Gastroesophageal sphincter (tissue), 4 donors: ENCODE measurements at places on chromosomes 5 and 9.

GRCh38 chr5:8844206-8844605, 701.7 kb downstream of the SEMA5A start:
- H3K27ac ChIP-seq, result peak overlapping the region; percentile 30
- H3K4me3 ChIP-seq, result no peak overlapping the region
- H3K36me3 ChIP-seq, result no peaks in the 10 kb centered on the region
- no peaks in the 10 kb centered on the region for H3K4me1 ChIP-seq

- peak; percentile 37 for ATAC-seq
- H3K4me3 ChIP-seq, result peak overlapping the region; percentile 32
- no peak overlapping the region for H3K27ac ChIP-seq
- no peaks in the 10 kb centered on the region for H3K36me3 ChIP-seq
- peaks cover 12% of the 10 kb centered on the region for H3K4me1 ChIP-seq
These were observed 12.8 kb downstream of the BTNL9 start for GRCh38 chr5:181052672-181053487.

- ATAC-seq, result no peak
- no peak overlapping the region for H3K4me3 ChIP-seq
- H3K27ac ChIP-seq, result no peak overlapping the region
- H3K4me1 ChIP-seq, result no peaks in the 10 kb centered on the region
These were observed 1862.0 kb upstream of the ACO1 start for GRCh38 chr9:30522486-30522885.

DNA sequence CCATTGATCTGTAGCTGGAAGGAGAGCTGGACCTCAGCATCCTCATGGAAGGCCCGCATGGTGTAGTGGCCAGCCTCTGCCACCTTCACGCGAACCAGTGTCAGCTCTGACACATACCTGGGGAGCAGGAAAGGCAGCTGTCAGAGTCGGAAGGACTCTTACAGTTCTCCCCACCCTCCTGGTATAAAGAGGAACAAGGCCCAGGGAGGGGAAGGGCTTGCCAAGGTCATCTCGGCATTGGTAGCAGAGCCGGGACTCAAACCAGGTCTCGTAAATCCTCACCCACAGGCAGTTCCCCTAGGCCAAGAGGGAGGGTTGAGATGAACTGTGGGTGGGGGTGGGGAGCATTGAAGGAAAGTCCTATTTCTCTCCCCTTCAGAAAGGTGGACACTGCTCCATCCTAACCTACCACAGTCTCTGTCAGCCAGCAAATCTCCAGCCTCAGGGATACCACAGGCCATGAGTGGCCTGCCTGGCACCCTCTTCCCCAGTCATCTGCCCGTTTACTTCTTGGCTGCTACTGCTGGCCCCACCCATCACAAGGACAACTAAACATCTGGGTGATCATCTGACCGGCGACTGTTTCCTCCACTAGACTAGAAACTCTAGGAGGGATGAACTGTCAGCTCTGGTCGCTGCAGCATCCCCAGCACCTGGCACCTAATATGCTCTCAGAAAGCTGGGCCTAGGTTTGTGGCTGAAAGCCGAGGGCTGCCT, 23.5 kb downstream of the PDGFRB start:
- no peak overlapping the region for H3K27ac ChIP-seq
- peaks cover 78% of the 10 kb centered on the region for H3K4me1 ChIP-seq
- no peaks in the 10 kb centered on the region for H3K27me3 ChIP-seq
- peak; percentile 27 for ATAC-seq
- H3K36me3 ChIP-seq, result no peaks in the 10 kb centered on the region
- H3K4me3 ChIP-seq, result no peak overlapping the region

DNA sequence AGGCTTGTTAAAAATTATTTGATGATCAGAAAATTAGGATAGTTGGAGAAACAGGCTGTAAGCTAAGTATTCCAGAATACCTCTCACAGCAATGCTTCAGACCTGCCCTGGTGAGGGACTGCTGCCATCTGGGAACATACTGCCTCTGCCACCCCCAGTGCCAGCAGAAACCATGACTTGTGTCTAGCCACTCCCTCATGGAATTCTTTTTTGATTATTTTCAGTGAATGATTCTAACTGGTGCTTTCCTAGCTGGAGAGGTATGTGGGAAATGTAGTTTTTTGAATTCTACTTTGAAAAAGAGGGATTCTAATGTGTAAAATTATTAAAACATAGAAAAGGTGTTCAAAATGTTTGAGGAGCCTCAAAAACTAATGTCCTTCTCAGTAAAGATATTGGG, 126.3 kb downstream of the HMHB1 start:
- no peaks in the 10 kb centered on the region for H3K4me1 ChIP-seq
- ATAC-seq, result no peak
- no peaks in the 10 kb centered on the region for H3K36me3 ChIP-seq
- no peak overlapping the region for H3K4me3 ChIP-seq
- no peak overlapping the region for H3K27ac ChIP-seq

DNA sequence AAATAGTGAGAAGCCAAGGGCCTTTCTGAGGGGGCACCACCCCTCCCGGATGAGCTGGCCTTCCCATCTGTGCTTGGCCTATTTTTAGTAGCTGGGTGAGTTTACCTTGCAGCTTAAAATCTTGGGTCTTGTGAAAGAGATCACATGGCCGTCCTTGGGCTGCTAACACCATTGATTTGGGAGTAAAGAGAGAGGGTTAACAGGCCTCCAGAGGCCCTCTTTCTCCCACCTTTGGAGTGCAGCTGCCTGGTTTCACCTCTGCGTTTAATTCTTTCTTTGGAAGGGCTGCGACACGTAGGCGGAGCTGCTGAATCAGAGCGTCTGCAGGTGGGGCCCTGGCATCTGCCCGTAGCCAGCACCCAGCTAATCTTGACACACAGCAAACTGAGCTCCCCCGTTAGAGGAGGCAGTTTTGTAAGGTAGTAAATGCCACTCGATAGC, 12.8 kb downstream of the OLFM1 start:
- H3K4me1 ChIP-seq, result no peaks in the 10 kb centered on the region
- H3K4me3 ChIP-seq, result no peak overlapping the region
- ATAC-seq, result no peak
- H3K27me3 ChIP-seq, result peaks cover 2% of the 10 kb centered on the region

DNA sequence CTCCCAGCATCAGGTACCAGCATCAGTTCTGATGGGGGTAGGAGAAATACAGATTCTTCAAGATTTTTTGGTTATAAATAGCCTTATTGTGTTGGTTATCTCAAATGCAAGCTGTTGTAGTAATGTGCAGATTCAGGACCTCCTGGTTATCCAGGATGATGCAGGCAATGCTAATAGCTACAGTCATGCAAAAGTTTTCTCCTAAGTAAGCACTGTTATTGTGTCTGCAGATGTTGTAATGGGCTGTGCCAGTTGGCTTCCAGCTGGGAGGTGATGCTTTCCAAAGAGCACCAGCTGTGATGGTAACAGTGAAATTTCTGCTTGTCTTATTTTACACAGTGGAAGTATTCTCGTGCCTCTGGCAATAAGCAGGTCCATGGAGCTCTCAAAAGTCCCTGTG, 719.2 kb upstream of the CTNND2 start:
- H3K27ac ChIP-seq, result no peak overlapping the region
- no peaks in the 10 kb centered on the region for H3K36me3 ChIP-seq
- H3K27me3 ChIP-seq, result no peaks in the 10 kb centered on the region
- no peaks in the 10 kb centered on the region for H3K4me1 ChIP-seq
- ATAC-seq, result no peak

DNA sequence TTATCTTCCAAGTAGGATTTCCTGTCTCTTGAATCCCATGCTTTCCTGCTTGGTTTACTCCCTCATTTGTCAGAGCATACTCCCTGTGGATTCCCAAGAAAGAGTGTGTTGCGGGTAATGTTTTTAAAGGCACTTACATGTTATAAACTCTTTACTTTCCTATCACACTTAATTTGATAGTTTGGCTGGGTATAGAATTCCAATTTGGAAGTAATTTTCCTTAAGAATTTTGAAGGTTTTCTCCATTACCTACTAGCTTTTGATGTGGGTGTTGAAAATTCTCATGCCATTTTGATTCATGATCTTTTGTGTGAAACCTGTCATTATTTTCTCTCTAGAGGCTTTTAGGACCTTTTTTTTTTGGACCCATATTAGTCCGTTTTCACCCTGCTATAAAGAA, 47.2 kb upstream of the PITX1 start:
- no peak overlapping the region for H3K27ac ChIP-seq
- no peak overlapping the region for H3K4me3 ChIP-seq
- ATAC-seq, result no peak
- H3K27me3 ChIP-seq, result no peaks in the 10 kb centered on the region
- no peaks in the 10 kb centered on the region for H3K4me1 ChIP-seq
- peaks cover 6% of the 10 kb centered on the region for H3K36me3 ChIP-seq

DNA sequence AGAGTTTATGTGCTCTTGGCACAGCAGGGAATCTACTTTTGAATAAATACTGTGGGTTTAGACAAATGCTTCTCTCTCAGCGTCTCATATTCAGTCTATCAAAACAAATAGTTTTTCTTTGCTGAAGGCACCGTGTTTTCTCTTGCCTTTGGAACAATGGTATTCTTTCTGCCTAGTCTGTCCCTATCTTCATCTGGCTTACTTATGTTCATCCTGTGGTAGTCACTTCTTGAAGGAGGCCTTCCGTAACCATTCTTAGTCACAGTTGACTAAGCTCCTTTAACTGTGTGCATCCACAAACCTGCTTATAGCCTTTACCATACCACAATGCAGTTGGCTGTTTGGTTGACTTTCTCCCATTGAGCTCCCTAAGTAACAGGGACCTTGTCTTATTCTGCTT, 45.9 kb downstream of the LARP1 start:
- no peaks in the 10 kb centered on the region for H3K4me1 ChIP-seq
- ATAC-seq, result no peak
- no peaks in the 10 kb centered on the region for H3K27me3 ChIP-seq
- peaks cover 95% of the 10 kb centered on the region for H3K36me3 ChIP-seq
- no peak overlapping the region for H3K27ac ChIP-seq
- no peak overlapping the region for H3K4me3 ChIP-seq

DNA sequence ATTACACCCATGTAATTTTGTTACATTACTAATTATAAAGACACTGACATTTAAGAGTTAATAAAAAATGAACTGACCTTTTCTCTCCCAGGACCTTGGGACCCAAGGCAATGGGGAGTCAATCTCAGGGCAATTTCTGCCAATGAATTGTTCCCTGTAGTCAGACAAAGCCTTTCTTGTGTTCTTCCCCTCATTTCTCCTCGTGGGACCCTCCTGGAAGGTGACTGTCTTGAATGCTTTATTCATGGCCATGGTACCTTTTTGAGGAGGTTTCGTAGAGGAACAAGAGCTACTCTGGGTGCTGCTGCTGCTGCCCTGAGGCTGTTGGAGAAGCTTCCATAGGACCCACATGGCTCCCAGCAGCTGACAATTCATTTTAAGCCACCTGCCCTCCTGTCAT, 190.3 kb downstream of the SNX18 start:
- H3K27me3 ChIP-seq, result no peaks in the 10 kb centered on the region
- no peaks in the 10 kb centered on the region for H3K36me3 ChIP-seq
- ATAC-seq, result no peak
- no peak overlapping the region for H3K4me3 ChIP-seq

DNA sequence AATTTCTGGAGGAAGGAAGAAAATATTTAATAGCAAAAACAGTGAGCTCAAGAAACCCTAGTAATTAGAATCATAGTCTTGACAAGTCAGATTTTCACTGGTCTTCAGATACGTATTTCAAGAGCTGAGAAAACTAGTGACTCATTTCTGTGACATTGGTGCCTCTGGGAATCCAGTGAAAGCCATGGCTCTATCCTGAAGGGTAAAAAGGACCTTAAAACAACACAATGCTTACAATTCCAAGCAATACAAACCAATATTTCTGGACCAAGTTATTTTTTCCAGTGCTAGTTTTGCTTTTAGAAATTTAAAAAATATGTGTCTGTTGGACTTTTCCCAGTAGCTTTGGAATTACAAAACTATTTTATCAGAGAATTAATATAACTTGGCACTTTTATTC, 140.3 kb downstream of the LPAR1 start:
- H3K4me1 ChIP-seq, result peaks cover 14% of the 10 kb centered on the region
- H3K4me3 ChIP-seq, result no peak overlapping the region
- no peaks in the 10 kb centered on the region for H3K27me3 ChIP-seq
- no peaks in the 10 kb centered on the region for H3K36me3 ChIP-seq
- no peak for ATAC-seq
- H3K27ac ChIP-seq, result no peak overlapping the region

DNA sequence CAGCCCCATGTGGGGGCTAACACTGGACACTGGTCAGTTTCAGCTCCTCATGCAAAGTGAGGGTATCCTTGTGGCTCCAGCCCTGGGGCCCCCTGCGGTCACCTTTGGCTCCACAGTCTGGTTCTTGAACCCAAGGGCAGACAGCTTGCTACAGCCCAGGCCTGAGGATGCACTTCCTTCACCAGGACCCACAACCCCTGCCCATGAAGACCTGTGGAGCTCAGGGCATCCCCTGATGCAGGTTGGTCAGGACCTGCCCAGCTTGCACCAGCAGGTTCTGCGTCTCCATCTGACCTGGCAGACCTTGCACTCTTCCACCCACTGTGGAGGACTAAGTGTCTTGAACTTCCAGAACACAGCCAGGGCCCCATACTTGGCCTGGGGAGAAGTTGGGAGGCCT, 3.7 kb upstream of the MRNIP start:
- H3K4me1 ChIP-seq, result peaks cover 25% of the 10 kb centered on the region
- no peak overlapping the region for H3K4me3 ChIP-seq
- no peaks in the 10 kb centered on the region for H3K27me3 ChIP-seq
- no peak for ATAC-seq
- peaks cover 59% of the 10 kb centered on the region for H3K36me3 ChIP-seq

GRCh38 chr9:109912082-109912582, 132.1 kb downstream of the PALM2AKAP2 start:
- no peaks in the 10 kb centered on the region for H3K36me3 ChIP-seq
- H3K4me1 ChIP-seq, result peaks cover 33% of the 10 kb centered on the region
- ATAC-seq, result no peak
- peak overlapping the region; percentile 61 for H3K27ac ChIP-seq
- H3K4me3 ChIP-seq, result no peak overlapping the region
- H3K27me3 ChIP-seq, result no peaks in the 10 kb centered on the region

GRCh38 chr5:149442563-149443182, 63.6 kb upstream of the IL17B start:
- H3K4me1 ChIP-seq, result peaks cover 52% of the 10 kb centered on the region
- no peaks in the 10 kb centered on the region for H3K27me3 ChIP-seq
- H3K36me3 ChIP-seq, result no peaks in the 10 kb centered on the region
- H3K27ac ChIP-seq, result peak overlapping the region; percentile 83
- ATAC-seq, result peak; percentile 80
- H3K4me3 ChIP-seq, result no peak overlapping the region

- H3K27me3 ChIP-seq, result no peaks in the 10 kb centered on the region
- H3K4me3 ChIP-seq, result no peak overlapping the region
- H3K4me1 ChIP-seq, result no peaks in the 10 kb centered on the region
- ATAC-seq, result no peak
These were observed 64.3 kb downstream of the FEM1C start for GRCh38 chr5:115480271-115480670.

GRCh38 chr9:123438821-123439220, 82.8 kb downstream of the CRB2 start:
- ATAC-seq, result no peak
- no peak overlapping the region for H3K27ac ChIP-seq
- H3K4me1 ChIP-seq, result no peaks in the 10 kb centered on the region
- H3K36me3 ChIP-seq, result no peaks in the 10 kb centered on the region
- no peak overlapping the region for H3K4me3 ChIP-seq

DNA sequence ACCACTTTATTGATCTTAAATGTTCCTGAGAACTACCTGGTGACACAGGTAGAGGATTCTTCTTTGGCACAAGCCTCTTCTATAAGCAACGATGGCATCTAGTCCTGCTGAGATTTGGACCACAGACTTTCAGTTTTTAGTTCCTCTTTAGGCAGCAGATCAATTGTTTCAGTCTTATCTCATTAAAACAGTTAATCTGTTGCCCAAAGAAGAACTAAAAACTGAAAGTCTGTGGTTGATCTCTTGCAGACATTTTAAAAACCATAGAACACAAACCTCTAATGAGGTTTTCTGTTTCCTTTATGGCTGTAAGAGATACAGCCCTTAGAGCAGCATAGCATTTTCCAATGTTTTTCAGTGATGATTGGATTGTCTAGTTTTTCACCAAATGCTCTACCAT, 480.9 kb downstream of the MTRR start:
- no peaks in the 10 kb centered on the region for H3K36me3 ChIP-seq
- no peak for ATAC-seq
